ENCODE measurements at places on chromosomes 3 and 15.

GRCh38 chr15:75739791-75740190, 27.1 kb upstream of the CSPG4 start:
- DNase-seq: no peak

DNA sequence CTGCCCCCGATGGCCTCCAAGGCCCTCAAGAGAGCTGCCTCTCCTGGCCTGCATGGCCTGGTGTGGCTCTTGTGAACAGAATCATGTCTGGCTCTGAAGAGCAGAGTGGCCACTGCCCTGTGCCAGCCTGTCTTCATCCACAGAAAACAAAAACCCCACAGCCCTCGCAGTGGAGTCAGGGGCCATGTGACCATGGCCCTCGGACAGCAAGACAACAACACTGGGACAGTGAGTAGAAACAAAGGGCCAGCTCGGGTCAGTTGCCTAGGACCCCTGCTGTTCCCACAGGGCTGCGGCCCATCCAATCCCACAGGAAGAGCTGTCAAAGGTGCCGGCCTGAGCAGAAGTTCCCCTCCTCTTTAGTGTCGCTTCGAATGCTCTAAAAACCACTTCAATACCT, 72.5 kb downstream of the UMPS start:
- no peak for DNase-seq

DNA sequence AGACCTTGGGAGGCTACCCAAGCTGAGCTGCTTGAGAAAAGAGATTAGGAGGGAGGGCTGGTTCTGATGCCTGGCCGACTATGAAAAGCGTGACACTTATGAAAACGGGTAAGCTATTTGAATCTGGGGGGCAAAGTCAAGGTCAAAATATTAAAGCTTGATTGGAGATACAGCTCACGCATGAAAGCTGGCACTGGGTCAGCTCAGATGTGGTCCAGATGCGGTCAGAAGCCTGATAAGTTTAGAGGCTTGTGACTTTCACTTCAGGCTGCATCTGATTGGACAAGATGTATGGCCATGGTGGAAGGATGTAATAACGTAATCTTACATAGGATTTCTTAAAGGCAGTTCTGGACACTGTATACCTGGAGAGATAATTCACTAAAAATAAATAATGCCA, 690.3 kb downstream of the NTRK3 start:
- DNase-seq: no peak

GRCh38 chr3:123361071-123361470, 87.8 kb downstream of the ADCY5 start:
- DNase-seq: no peak

DNA sequence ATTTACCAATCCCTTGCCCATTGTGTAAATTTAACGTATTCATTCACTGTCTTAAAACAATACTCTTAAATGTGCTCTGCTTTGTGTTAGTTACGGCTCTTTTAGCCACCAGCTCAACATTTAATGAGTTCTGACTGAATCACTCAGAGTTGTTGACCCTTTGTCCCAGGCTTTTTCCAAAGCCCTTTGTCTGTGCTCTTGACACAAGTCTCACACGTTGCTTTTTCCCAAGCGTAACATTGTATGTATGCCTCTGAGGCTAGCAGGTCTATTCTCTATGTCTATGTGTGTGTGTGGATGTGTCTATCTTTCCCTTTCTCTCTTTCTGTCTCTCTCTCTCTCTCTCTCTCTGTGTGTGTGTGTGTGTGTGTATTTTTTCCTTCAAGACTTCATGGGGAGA, 435.4 kb upstream of the GOLIM4 start:
- DNase-seq: no peak

- no peak for DNase-seq
Observed at GRCh38 chr3:67415511-67415910, 238.9 kb downstream of the SUCLG2 start.

DNA sequence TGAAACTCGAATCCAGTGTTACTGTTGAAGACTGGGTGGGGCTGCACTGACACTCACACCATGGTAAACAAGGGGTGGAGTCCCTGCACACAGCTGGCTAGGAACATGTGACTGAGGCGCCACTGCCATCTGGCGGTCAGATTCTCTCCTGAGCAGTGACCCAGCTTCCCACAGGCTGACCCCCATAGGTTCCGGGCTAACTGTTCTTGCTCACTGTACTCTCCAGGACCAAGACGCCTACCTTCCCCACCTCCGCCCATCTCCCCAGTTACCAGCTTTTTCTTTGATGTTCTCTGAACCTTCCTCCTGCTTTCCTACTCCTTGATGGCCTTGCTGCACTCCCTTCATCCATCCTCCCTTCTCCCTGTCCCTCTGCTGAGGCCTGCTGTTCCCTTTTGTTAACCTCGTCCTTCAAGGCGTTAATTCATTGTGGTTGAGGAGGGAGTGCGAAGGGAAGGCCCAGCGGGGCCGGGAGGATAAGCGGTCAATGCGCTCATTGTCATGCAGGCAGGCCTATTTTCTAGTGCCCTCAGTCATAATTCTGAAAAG, 115.2 kb downstream of the ATP8B4 start:
- DNase-seq: no peak

GRCh38 chr3:137764563-137765309, 621 bp downstream of the SOX14 start:
- no peak for DNase-seq

- no peak for DNase-seq
Observed at GRCh38 chr15:31262143-31262530, 64.5 kb upstream of the KLF13 start.

GRCh38 chr15:74781431-74782258, at the start of gene CSK:
TSS of gene CSK (plus strand) at chr15:74782080. CDS start at chr15:74798298, 16,218 bp downstream.
- DNase-seq: no peak

DNA sequence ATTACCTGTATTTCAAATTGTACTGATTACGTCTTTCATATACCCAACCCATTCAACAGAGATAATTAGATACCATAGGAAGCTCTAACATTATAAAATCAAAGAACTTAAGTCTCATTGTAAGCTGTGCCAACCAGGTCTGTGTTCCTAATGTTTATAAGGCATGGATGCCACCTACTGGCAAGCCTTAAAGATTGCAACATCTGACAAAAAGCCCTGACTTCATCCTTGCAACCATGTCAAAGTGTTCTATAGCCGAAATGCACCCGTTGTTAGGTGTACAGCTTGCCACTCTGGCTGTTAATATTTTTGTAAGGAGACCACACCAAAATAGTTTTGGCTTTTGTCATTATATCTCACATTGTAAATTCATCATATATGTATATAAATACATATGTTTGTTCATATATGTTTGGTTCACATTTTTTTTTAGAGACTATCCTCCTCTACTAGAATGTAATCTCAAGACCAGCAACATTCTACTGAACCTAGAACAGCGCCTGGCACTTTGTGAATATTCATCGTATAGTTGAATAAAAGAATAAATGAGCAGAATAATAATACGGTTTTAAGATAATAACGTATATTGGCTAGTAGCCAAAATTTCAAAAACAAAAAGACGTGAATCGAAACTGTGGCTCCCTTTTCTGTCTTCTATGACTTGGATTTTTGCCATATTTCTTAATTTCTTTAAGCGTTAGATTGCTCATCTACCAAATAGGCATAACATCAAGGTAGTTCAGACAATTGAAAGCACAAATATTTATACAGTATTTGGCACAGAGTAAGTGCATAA, 258.1 kb downstream of the TBL1XR1 start:
- DNase-seq: peak; percentile 94

- DNase-seq: no peak
Observed at GRCh38 chr3:31958701-31959152, 22.3 kb downstream of the OSBPL10 start.

- DNase-seq: no peak
Observed at GRCh38 chr15:71329497-71330260, 214.4 kb downstream of the THSD4 start.

DNA sequence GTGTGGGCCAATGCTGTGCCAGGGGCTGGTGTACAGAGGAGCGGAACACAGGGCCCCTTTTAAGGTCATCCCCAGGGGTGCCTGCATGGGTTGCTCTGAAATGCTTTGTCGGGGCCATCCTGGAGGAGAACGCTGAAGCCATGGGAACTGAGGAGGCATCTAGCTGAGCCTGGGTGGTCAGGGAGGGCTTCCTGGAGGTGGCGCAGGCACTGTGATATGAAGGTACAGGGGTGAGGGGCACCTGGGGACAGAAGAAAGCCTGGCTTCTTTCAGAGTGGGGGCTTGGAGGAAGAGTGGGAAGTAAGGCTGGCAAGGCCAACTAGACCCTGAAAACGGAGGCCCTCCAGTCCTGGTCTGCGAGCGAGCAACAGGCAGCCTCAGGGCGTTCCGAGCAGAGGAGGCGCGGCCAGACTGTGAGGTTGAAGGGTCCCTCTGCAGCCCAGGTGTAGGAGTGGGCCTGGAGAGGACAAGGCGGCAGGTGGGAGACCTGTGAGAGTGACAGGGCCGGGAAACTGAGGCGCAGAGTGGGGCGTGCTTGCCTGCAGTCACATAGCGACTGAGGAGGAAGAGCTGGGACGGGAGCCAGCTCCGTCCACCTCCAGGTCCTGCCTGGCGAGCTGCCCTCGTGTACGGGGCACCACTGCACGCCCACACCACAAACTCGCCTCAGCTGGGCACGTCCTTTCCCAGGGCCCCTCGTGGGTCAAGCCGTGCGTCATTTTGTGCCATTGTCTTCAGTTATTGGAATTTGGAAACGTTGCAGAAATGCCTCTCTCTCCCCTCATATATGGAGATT, 4.1 kb downstream of the FBLN2 start:
- DNase-seq: no peak

GRCh38 chr15:68822818-68823217, 2.1 kb upstream of the ANP32A start:
- DNase-seq: no peak
